ELR (cell line): ENCODE measurements at places on chromosomes 5 and 9.

DNA sequence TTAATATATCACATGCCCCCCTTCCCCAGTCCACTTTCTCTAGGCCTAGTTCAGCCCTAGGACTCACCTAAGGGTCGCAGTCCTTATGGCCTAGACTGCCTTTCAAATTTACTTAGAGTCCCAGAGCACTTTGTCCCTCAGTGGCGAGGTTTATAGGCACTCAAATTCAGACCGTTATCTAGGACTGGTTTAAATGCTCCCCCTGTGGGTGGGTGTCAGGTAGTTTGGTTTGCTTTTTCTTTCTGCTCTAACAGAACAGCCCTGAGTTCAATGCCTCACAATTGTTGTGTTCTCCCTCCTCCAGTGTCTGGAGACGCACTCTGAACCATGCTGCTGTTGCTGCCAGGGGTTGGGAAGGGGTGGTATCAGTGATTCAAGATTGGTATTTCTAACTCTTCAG is 317.1 kb downstream of the MAT2B start:
- DNase-seq, result no peak

DNA sequence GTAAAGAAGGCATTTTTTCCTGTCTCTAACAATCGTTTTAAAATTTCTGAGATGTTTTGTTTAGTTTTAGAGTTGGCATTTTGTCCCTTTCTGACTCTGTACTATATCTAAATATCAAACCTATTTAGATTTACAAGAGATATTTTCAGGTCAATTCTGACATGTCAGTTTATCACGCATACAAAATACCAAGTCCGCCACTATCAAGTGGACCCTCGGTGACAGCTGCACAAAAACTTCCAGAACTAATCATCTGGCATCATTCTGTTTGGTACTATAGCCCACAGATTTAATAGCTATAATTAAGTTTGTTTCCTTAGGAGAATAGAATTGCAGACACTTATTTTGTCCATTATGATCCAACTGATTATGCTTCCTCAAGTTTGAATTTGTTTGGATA is 1278.2 kb downstream of the CDH12 start:
- DNase-seq, result no peak

DNA sequence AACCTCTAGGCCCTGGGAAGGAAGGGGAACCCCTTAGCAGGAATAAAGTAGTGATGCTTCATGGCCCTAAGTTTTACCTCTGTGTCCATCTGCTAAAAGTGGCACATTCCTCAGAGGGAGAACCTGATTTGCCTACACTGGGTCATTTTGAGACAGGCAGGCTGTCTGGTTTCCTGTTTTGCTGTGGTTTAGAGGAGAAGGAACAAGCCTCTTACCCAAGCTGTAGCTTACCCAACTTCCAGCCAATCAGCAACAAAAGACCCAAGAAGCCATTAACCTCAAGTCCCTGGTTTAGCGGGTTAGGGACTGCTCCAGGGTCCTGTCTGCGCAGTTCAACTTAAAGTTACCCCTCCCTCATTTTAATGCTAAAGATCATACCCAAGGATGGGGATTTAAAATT is 411.0 kb downstream of the MAT2B start:
- no peak for DNase-seq

- DNase-seq, result no peak
These were observed 25.1 kb downstream of the ARHGAP26 start for GRCh38 chr5:142795251-142795650.

GRCh38 chr5:150020249-150020648 is 19.7 kb downstream of the HMGXB3 start:
- DNase-seq, result no peak

GRCh38 chr5:16502866-16503265 is 37.3 kb upstream of the ZNF622 start:
- DNase-seq, result peak; percentile 55

DNA sequence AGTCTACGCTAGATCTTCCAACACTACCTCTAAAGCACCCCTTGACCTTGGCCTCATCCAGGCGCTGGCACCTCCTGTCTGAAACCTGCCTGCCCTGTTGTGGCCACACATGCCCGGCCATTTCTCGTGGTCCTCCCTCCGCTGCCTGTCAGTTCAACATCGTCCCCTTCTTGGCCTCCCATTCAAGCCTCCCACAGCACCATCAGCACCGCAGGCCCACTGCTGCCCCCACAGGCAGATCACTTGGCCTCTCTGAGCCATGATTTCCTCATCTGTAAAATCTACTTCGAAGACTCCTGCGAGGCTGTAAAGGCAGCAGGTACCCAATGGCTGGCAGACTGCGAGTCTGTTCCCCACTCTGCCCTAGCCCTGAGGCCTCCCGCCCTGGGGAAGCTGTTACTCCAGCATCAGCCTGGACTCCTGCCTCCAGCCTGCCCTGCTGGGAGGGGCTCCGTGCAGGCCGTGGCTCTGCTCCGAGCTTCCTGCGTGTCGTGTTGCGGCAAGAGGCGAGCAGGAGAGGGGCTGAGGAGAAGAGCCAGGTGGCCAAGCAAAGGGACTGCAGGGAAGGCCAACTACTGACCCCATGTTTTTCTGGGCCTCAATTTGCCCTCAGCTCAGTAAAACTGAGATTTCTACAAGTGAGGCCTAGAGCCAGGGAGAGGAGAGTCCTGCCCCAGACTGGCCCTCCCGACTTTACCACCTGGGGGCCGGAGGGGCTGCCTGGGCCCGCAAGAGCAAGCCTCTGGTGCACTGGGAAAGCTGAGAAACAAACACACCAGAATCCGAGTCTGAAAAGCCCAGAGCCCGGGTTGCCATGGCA is 70.5 kb upstream of the LRRTM2 start:
- no peak for DNase-seq

GRCh38 chr5:129630101-129630500 is 117.8 kb upstream of the MINAR2 start:
- DNase-seq, result no peak

- no peak for DNase-seq
These were observed 1.9 kb upstream of the MRPS2 start for GRCh38 chr9:135498381-135499126.

DNA sequence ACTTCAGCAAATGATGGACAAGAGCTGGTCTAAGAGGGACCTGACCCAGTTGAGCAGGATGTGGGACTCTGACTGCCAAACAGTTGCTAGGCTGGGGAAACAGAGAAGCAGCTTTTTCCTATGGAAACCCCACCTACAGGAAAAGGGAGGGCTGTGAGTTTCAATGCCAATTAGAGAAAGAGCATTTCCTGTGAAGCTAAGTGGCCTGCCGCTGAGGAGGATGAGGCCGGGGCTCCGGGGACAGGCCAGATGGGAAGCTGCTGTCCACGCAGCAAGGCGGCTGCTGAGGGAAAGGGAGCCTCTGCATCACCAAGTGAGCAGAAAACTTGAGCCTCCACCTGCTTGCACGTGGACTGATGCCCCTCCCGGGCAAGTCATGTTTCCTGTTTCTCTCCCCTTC is at the start of gene PCDH12:
Gene PCDH12 (minus strand): TSS at position 90 of the 400 bp plus-strand sequence. CDS start 351 bp downstream, outside the sequence.
- DNase-seq, result peak; percentile 31

DNA sequence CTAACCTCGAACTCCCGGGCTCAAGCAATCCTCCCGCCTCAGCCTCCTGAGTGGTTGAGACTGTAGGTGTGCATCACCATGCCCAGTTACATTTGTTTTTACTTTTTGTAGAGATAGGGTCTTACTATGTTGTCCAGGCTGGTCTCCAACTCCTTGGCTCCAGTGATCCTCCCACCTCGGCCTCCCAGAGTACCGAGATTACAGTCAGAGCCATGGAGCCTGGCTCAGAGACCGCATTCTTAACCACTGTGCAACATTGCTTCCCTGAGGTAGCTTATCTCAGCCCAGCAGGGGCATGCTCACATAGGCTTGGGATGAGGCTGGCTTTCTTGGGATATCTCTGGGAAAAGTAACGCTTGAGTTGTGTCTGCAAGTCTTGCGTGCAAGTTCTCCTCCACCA is 99.7 kb downstream of the SPRY4 start:
- no peak for DNase-seq

GRCh38 chr5:34978681-34979080 is 49.3 kb downstream of the DNAJC21 start:
- DNase-seq, result no peak

DNA sequence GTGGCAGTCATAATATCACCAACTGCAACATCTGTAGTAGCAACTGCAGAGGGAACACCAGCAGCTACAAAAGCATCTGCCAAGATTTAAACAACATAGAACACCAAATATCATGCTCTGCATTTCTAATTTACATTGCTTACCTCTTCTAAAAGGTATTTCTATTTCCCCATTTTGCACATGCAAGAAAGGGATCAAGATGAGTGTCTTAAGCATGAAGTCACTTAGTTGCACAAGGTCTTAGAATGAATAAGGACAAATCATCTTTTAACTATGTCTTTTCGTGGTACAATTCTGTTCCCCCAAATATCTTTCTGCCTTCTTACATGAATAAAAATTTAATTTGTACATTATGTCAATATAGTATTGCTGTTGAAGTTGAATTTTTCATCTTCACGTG is 1746.4 kb downstream of the EFNA5 start:
- DNase-seq, result peak; percentile 63

GRCh38 chr5:10825897-10826644 is 65.0 kb upstream of the DAP start:
- DNase-seq, result no peak

- DNase-seq, result no peak
These were observed 313.5 kb downstream of the TLR4 start for GRCh38 chr9:118017607-118018122.

- DNase-seq, result no peak
These were observed 224.7 kb upstream of the DAP start for GRCh38 chr5:10985721-10986110.

DNA sequence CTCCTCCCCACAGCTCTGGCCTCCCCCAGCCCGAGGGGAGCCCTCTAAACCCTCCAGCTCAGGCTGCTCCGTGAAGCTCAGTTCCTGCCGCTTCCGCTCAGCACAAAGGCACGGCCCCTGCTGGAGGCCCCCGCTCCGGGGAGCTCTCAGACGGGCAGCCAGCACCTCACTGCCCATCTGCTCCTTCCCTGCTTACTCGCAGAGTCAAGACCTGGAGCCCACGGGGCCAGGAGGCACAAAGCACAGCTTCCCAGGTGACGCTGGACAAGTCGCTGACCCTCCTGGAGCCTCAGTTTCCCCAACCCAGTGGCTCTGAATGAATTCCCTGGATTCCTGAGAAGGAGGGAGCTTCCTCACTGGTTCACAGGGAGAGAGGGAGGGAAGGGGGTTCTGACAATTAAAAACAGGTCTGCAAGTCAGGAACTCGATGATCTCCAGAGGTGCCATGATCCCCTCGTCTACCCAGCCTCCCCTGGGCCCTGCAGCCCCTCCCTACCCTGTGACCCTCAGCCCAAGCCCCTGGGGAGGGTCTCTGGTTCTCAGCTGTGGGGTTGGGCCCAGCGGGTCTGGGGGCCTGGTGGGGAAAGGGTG is 36.2 kb downstream of the VAV2 start:
- DNase-seq, result no peak

DNA sequence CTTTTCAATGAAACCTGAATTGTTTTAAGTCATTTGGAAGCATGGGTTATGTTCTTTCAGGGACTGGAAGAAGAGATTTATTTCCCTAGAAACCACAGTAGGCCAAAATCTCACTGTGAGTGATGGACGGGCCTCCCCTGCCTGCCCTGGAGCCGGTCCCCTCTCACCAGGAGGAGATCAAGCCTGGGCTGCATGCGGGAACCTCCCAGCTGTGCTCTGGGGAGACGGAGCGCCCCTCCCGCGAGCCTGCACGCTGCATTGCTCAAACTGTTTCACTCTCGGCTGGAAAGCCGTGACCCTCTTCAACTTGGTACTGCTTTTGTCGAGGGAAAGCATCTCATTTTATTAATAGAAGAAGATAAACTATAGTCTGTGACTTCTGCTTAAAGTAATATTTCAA is 85.4 kb downstream of the IRX2 start:
- DNase-seq, result no peak
